ENCODE measurements at places on chromosomes 4 and X.
A peak's percentile ranks its signal among the peaks of the same experiment; 100 is the strongest.

DNA sequence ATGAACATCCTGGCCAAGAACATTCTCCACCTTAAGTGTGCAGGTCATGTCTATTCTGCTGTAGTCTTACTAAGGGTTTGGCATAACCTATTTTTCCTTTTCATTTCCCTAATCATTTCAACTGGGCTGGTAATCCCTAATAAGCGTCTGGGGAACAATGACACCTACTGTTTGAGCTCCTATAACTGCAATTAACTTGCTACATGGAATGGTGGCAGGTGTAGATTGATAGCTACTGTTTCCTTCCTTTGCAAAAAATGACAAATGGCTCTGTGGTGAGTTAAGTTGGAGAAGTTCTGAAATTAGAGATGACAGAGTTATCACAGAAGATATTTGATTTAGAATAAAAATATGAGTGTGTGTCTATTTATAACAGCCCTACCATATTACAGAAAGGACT lies 104.5 kb upstream of the NAP1L5 start:
- DNase-seq: no peak

DNA sequence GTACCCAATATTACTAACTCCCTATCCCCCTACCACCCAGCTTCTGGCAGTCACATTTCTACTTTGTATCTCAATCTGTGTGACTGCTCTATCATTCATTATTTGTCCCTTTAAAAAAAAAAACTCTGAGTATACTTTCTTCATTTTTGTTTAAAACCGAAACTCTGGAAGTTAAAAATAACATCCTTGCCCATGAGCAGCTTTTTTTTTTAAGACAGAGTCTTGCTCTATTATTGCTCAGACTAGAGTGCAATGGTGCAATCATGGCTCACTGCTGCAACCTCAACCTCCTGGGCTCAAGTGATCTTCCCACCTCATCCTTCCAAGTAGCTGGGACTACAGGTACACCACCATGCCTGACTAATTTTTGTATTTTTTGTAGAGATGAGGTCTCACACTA lies 15.8 kb downstream of the UBE2K start:
- no peak for DNase-seq

DNA sequence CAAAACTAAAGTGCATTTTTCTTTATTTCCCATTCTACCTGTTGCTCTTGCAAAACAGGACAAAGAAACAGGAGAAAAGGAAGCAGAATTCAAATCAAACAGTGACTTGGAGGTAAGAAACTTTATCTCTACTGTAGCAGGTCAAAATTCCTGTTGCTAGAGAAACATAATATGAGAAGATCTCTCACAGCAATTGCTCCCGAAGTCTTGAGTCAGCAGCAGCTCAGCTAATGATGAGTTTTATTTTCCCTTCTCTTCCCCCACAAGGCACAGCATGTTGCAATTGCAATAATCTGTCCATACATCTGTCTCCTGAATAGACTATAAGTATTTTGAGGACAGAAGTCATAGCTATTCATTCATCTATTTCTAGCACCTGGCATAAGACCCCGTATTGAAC lies 112.7 kb downstream of the CLNK start:
- DNase-seq: no peak

DNA sequence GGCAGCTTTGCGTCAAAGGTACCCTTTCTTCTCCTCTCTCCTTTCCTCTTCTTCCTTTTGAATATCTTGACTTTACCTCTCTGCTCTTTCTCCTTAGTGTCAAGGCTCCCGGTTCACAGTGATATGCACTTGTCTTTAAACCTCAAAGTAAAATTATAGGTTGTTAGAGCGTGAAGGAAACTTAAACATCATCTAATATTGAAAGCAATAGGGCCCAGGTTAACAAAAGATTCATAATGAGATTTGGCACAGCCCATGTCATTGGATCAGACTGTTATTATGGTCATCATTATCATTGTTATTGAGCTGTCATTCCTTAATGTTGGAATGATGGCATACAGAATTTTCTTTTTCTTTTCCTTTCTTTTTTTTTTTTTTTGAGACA lies 32.5 kb downstream of the FTHL17 start:
- no peak for DNase-seq

GRCh38 chrX:118603981-118604380 lies 108.4 kb downstream of the DOCK11 start:
- peak; percentile 74 for DNase-seq

GRCh38 chrX:134388161-134389109 lies 71.5 kb upstream of the HPRT1 start:
- DNase-seq: no peak

DNA sequence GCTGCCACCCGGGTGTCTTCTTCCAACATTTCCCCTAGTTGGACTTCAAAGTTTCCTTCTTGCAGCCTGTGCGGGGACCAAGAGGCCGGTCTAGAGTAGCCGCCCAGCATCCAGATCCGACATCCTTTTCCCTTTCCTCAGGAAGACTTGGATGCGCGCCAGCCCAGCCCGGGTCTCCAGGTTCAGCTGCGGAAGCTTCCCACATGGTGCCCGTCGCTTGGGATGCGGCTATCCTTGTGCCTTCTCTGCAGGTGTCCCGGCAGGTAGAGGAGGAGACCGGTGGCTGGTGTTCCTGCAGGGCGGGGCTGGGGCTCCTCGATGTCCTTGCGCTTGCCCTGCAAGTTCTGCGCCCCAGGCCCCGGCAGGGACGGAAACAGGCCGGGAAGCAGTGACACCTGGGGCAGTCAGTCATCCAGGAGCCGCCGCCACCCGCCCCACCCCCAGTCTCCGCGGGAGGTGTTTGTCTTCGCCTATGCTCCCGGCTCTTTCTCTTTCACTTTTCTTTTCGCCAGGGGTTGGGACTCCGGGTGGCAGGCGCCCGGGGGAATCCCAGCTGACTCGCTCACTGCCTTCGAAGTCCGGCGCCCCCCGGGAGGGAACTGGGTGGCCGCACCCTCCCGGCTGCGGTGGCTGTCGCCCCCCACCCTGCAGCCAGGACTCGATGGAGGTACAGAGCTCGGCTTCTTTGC lies at the start of gene IL15:
TSS of gene IL15 (plus strand) at position 502 of the 689 bp plus-strand sequence. CDS start 82,882 bp downstream, outside the sequence.
- DNase-seq: peak; percentile 29

Measured in ascending aorta (tissue), 2 donors.